Neural crest cell (in vitro differentiated cells): ENCODE measurements at places on chromosomes 13 and 19. TPM values are rescaled to one million over a fixed set of nuclear protein-coding genes. Genes with fewer than 3 reads are reported as not detected.

IFT88 gene
- total RNA-seq = 21.0 and 22.5 TPM in 2 replicates

ACP7 gene
- total RNA-seq = not detected in 2 replicates

GARRE1 gene
- 18.1 and 20.0 TPM in 2 replicates for total RNA-seq

ZNF714 gene
- total RNA-seq = 58.9 and 59.2 TPM in 2 replicates

FUT3 gene
- total RNA-seq = not detected in 2 replicates

SPTBN4 gene
- 0.40 and 1.1 TPM in 2 replicates for total RNA-seq

- DNase-seq = no peak
Measured at GRCh38 chr13:109989686-109990085, 203.3 kb upstream of the IRS2 start.

- no peak for DNase-seq
Measured at GRCh38 chr19:18604820-18605159, 1.8 kb downstream of the CRLF1 start.

- DNase-seq = no peak
Measured at GRCh38 chr13:36131931-36132297, 732 bp upstream of the DCLK1 start.

- DNase-seq = no peak
Measured at GRCh38 chr13:99698816-99699099, 197.5 kb downstream of the TM9SF2 start.

GRCh38 chr19:39307046-39307821, 11.0 kb downstream of the IFNL1 start:
- DNase-seq = no peak

DNA sequence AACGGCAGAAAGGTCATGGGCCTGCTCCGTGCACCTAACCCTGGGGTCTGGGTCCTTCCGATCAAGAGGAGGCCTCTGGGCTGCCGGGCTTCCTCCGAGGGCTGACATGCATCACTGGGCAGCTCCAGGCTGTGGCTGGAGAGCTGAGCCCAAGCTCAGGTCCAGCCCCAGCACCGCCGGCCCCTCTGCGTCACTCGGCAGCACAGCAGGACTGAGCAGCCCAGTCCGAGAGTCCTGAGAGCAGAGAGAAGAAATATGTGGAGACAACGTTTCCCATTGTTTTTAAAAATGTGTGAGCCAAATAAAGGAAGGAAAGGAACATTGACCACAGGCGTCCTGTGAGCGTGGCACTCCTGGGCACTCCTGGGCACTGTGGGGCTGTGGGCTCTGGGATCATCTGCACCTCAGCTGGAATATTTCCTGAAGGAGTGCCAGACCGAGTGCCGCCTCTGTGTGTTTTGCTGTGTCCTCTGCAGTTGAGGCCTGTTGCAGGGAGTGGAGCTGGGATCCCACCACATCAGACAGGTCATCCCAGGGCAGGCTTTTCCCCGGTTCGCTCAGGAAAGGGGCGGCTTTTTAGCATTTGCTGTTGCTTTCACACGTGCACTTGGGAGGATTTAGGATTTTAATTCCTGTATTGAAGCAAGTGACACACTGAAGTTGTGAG, 37.8 kb upstream of the TFDP1 start:
- DNase-seq = no peak

DNA sequence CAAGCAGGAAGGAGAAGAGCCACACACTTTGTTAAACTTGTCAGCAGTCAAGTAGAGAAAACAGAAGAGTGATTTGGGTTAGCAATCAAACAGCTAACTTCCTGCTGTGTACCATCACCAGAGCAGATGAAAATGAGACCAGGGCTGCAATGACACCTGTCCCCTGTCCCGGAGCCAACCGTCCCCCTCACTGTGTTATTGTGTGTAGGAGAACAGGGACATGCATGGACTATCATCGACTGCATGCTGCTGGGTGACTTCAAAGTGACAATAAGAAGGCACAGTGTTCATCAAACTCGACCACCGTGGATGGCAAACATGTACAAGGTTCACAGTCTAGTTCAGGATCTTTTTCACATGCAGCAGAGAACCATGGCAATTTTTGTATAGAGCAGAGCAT, 94.0 kb upstream of the SLC15A1 start:
- no peak for DNase-seq

DNA sequence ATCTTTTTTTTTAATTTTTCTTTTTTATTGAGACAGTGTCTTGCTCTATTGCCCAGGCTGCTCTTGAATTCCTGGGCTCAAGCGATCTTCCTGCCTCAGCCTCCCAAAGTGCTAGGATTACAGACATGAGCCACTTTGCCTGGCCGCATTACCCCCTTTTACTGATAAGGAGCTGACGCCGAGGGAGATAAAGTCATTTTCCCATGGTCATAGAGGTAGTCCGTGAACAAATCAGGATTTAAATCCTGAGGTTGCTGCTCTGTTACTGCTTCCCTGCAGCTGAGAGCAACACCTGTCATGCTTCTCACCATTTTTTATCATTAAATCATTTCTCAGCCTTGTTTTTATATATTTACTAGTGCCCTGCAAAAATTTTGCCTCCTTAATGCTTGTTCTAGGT, 7.4 kb downstream of the CYSLTR2 start:
- DNase-seq = no peak

DNA sequence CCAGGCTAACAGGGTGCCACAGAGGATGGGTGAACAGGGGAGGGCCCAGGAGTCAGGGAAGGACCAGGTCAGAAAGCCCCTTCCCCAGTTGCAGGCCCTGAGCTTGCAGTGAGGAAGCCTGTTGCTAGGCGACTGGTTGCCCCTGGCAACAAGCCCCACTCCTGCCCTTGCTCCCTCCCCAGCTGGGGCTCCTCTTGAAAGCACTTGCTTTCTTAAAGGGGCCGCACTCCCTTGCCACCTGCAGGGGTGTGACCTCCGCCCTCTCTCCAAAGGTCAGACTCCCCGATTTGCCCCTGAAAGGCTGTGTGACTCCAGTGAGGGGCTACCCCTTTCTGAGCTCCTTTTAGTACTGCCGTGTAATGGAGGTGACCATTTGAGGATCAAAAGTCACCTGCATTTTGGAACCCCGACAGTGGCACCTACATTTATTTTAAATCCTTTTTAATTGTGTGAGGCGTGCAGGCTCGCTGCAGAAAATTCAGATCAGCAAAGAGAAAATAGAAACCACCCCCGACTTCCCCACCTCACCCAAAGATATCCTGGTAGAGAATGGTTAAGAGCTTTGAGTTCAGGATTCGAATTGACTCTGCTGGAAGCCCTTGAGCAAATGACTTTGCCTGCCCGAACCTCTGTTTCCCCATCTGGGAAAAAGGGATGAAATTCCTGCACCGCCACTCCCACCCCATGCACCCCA, 4.8 kb downstream of the FCHO1 start:
- DNase-seq = peak; percentile 79

- no peak for DNase-seq
Measured at GRCh38 chr13:30615866-30616541, 1.7 kb upstream of the USPL1 start.

- no peak for DNase-seq
Measured at GRCh38 chr13:91144054-91144453, 203.4 kb upstream of the MIR17HG start.

DNA sequence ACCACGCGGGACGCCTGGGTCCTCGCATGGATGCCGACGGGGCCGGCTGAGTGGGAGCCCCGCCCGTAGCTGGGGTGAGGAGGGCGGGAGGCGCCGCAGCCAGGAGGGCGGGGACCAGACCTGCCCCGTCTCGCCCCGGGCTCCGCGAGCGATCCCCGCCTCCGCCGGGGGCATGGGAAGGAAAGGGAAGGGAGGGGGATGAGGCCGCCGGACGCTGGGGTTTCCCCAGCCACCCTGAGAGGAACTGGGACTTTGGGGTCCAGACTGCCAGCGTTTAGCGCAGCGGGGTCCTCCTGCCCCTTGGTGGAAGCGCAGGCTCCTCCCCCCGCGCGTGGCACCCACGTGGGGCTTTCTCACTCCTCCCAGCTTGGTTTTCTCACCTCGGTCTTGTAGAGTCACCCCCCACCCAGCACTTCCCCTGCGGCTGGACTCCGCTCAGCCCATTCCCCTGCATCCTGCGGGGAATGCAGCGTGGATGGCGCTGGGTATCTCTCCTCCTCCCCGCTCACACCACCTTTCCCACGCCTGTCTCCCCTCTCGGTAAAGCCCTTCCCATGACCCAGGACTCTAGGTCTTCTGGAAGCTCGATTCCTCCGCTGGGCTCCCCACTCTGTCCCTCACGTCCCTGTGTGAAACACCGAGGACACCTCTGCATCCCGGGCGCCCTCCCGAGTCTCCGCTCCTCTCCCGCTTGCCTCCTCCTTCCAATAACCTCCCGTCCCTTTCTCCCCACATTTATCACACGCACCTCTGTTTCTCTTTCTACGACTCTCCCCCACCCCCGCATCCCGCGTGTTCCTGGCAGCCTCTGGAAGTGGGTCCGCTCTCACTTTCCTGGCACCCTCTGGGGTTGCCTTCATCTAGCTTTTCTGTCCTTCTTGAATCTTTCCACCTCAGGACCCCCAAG, 2.1 kb downstream of the TGFB1 start:
- no peak for DNase-seq

DNA sequence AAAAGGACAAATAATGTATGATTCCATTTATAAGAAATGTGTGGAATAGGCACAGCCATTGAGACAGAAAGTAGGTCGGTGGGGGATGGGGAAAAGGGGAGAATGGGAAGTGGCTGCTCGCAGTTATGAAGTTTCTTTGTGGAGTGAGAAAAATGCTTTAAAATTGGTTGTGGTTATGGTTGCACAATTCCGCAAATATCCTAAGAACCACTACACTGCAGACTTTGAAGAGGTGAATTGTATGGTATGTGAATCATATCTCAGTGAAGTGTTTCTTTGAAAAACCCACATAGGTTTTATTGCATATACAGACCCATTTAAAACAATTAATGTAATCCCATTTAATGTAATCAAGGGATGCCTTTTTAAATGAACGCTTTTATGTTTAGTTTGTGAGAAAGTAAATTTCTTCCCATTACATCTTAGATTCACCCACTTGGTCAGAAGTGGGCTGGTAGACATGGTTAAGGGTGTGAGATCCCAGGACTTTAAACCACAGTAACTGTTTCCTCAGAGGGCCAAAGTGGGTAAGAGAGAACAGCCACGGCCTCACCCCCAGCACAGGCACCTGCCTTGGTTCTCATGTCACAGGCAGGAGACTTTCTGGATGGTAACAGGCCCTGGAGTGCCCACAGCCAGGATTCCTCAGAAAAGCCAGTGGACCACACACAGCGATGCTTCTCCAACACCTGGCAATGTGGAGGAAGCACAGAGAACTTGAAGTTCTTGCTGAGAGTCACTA, 119.3 kb upstream of the GJB6 start:
- no peak for DNase-seq

GRCh38 chr13:34750078-34750931, 191.8 kb upstream of the NBEA start:
- no peak for DNase-seq

DNA sequence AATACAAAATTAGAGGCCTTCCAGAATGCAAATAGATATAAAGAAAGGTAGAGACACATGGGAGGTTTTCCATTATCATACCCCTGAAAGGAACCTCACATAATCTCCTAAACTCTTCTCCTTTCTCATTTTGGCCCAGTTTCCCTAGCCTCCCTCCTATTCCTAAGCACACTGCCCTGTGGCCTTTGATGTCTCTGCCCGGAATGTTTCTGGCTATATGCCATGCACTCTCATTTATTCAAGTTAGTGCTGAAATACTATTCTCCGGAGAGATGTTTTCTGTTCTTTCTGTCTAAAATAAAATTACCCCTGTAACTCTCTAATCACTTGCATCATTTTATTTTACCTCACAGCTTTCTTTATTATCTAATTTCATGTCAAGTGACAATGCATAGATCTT, 1287.7 kb downstream of the SLITRK5 start:
- no peak for DNase-seq

DNA sequence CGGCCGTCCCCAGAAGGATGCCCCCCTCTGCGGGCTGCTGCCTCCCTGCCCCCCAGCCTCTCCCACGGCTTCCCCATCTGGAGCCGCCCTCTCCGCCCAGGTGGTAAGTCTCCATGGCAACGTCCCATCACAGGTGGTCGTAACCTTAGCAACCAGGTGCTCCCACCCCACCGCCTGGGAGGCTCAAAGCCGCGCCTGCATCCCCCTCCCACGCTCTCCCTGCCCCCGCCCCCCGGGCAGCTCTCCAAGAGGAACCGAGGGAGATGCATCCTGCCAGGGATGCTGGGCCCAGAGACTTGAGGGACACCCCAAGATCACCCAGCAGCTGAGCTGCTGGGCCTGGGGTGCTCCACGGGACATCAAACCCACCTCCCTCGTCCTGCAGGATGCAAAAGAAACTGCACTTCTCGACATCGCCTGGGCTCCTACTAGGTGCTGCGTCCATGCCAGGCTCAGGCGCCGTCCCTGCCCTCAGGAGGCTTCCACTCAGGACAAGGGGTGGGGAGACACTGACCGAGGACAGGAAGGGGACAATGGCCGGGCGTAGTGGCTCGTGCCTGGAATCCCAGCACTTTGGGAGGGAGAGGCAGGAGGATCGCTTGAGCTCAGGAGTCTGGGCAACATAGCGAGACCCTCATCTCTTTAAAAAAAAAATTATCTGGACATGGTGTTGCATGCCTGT, 5.0 kb upstream of the LINGO3 start:
- no peak for DNase-seq

DNA sequence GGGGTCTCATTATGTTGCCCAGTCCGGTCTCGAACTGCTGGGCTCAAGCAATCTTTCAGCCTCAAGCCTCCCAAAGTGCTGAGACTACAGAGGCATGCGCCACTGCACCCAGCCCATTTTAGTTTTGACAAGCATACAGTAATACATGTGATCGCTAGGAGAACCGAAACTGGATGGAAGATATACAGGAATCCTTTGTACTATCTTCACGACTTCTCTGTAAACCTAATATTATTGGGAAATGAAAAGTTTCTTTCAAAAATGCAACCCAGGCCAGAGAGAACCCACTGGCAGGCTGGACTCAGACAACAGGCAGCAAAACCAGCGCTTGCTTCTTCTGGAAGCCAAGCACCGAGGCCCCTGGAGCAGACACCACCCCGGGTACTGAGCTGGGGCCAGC, 9.4 kb downstream of the C19orf12 start:
- DNase-seq = no peak

- DNase-seq = no peak
Measured at GRCh38 chr13:48994706-48995105, 19.0 kb downstream of the FNDC3A start.

DNA sequence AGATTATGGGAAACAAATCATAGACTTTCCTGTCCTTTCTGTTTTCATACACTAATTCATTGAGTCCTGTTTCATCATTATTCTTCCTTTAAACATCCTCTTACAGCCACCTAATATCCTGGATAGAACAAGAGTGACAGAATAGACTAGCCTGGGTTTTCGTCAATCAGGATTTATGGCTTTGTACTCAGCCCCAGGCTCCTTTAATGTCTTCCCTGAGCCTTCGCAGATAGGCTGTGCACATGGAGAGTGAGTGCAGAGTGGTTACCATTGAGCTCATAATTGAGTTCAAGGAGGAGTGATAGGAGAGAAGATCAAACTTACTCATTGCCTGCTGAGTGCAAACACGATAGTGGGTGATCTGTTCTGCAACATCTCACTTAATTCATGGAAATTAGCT, 304.9 kb downstream of the TDRD3 start:
- DNase-seq = no peak
